Thymus (tissue), 14 donors: ENCODE measurements at places on chromosomes 1 and 21.

DNA sequence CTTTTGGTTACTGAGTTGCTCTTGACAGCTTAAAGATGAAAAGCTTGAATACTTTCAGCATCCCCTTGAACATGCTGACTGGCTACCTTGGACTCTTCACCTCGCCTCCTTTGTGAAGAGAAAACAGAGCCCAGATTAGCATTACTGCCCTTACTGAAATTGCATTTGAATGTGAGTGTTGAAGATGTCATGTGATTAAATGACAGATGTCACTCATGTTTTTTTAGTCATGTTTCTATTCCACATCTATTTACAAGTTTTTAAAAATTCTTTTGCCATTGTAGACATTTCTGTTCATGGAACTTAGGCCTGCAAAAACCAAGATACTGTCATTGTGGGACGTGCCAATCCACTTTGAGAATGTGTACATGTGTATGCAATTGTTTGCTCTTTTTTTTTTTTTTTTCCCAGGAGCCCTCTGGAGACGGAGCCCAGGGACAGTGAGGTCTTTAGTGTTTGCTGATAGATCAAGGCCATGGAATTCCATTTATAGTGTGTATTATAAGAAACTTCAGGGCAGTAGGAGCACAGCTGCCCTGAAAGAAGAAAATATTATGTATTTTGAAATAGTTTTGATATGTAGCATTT is 25.7 kb upstream of the IVNS1ABP start:
- H3K36me3 ChIP-seq, result no peaks in the 10 kb centered on the region
- DNase-seq, result no peak
- H3K4me3 ChIP-seq, result no peak overlapping the region
- H3K27ac ChIP-seq, result no peak overlapping the region

GRCh38 chr21:36141513-36141925 is 6.6 kb downstream of the CBR3 start:
- H3K4me3 ChIP-seq, result no peak overlapping the region
- H3K27me3 ChIP-seq, result peaks cover 30% of the 10 kb centered on the region
- H3K36me3 ChIP-seq, result no peaks in the 10 kb centered on the region
- no peak overlapping the region for H3K27ac ChIP-seq

DNA sequence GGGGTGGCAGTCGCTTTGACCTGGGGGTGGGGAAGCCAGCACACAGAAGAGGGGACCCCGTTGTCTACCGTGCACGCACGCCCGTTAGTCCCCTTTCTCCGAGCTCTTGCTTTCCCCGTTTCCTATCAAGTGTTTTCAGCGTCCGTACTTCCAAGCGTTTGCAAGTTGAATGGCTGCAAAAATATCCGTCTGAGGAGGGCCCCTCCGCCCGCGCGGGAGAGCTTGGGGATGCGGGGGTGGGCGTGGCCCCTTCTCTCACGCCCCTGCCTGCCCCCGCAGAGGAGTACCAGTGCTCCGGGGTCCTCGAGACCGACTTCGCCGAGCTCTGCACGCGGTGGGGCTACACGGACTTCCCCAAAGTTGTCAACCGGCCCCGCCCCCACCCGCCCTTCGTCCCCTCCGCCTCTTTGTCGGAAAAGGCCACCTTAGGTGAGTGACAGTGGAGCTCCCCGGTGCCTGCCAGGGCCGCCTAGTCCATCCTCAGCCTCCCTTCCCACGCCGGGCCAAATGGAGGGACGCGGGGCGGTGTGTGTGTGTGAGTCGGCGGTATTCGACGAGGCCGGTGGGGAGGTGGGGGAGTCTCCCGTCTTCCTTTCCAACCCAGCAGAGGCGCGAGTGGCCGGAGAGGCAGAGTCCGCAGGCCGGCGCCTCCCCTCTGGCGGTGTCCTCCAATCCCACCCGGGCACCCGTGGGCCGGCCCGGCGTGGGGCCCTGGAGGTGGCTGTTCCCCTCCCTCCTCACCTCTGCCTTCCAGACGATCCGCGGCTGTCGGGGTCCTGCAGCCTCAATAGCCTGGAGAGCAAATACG is 3.4 kb downstream of the LRRC71 start:
- no peaks in the 10 kb centered on the region for H3K36me3 ChIP-seq
- no peak for DNase-seq
- H3K27me3 ChIP-seq, result peaks cover 76% of the 10 kb centered on the region
- H3K4me1 ChIP-seq, result no peaks in the 10 kb centered on the region
- no peak overlapping the region for H3K27ac ChIP-seq
- H3K4me3 ChIP-seq, result no peak overlapping the region

DNA sequence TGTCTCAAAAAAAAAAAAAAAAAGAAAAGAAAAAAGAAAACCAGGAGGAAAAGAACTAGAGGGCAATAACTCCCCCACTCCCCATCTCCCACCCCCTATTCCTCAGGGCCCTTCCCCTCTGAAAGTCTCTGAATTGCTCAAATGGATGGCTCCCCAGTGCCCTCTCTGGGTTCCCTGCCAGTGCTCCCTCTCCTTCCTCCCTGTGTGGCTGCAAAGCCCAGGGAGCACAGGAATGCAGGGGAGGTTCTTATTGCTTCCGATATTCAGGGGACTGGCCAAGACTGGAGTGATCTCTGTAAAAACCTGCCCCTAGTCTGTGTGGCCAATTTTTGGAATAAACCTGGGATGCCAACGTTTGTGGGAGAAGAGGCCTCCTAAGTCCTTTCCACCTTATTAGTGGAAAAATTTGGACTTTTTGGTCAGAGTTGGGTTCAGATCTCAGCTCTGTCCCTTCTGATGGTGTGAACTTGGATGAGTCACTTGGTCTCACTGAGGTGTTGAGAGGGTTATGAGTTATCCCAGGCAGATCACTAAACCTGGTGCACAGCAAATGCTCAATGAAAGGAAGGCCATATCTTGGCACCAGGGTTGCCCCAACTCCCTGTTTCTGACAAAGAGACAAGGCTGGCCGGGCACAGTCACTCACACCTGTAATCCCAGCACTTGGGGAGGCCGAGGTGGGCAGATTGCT is 13.4 kb upstream of the ARHGEF10L start:
- H3K27ac ChIP-seq, result no peak overlapping the region
- H3K27me3 ChIP-seq, result no peaks in the 10 kb centered on the region
- no peaks in the 10 kb centered on the region for H3K36me3 ChIP-seq

DNA sequence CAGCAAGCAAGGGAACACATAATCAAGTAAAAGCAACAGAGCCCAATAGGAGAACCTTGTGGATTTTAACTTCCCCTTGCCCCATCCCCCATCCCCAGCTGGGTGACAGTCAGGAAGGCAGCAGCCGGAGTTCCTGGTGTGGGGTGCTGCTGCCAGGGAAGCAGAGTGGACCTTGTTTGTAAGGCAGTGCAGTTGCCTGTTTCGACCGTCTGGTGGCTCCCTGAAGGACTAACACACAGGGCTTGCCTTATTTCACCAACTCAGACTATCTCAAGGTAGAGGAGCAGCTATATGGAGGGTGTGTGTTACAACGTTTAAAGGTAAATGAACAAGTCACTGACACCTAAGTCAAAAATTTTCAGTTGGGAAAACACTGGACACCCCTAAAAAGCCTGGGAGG is 6.6 kb downstream of the KRTAP10-8 start:
- H3K27me3 ChIP-seq, result no peaks in the 10 kb centered on the region
- no peaks in the 10 kb centered on the region for H3K36me3 ChIP-seq
- H3K4me1 ChIP-seq, result no peaks in the 10 kb centered on the region
- H3K27ac ChIP-seq, result no peak overlapping the region

DNA sequence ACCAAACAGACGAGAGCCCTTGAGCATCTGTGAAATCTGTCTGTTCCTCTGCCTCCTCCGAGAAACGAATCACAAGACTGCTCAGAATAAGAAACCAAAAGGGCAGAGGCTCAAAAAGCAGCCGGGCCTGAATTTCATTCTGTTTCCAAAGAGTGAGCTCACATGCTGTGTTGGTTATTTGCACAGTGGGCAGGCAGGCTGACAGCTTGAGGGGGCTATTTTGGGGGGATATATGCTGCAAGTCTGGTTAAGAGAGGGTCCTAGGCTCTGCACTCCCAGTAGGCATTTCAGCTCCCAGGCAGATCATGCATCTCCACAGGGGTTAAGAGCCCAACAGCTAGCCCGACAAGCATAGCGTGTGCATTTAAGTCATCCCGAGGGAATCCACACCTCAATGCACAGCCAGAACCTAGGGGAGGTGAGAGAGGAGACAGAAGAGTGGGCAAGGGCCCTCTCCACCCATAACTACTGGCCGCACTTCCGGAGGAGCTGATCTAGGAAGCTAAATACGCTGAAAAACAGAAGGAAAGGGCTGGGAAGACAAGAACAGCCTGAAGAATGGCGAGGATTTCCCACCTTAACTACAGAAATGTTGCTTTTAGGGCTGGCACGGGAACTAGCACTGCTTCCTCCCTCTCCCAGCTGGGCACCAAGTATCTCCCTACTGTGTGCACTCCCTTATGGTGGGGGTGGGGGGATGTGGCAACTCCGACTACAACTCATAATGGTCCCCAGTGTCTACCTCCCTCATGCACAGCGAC is 3.7 kb downstream of the PGBD5 start:
- H3K4me1 ChIP-seq, result peaks cover 10% of the 10 kb centered on the region
- H3K27me3 ChIP-seq, result peaks cover 52% of the 10 kb centered on the region
- DNase-seq, result no peak
- no peak overlapping the region for H3K4me3 ChIP-seq

DNA sequence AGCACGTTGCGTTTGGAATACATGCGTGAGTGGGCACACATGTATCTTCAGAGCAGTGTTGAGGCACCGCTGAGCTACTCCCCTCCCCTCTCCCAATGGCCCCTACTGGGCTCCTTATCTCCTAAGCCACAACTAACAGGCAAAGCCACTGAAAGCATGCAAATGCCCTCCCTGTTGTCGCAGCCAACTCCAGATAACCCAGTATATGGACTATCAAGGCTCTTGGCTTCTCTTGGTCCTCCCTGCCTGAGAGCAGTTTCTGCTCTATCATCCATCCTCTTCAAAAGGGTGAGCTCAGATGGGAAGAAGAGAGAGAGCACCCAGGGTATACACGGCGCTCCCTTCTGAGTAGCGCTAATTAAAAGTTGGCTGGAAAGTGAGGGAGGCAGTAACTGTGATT is 58.5 kb upstream of the CNTN2 start:
- no peak for DNase-seq
- H3K27me3 ChIP-seq, result no peaks in the 10 kb centered on the region
- no peak overlapping the region for H3K4me3 ChIP-seq
- no peak overlapping the region for H3K27ac ChIP-seq

GRCh38 chr1:25848531-25848930 is 10.7 kb downstream of the AUNIP start:
- H3K4me3 ChIP-seq, result no peak overlapping the region
- no peaks in the 10 kb centered on the region for H3K4me1 ChIP-seq
- DNase-seq, result no peak
- no peak overlapping the region for H3K27ac ChIP-seq

DNA sequence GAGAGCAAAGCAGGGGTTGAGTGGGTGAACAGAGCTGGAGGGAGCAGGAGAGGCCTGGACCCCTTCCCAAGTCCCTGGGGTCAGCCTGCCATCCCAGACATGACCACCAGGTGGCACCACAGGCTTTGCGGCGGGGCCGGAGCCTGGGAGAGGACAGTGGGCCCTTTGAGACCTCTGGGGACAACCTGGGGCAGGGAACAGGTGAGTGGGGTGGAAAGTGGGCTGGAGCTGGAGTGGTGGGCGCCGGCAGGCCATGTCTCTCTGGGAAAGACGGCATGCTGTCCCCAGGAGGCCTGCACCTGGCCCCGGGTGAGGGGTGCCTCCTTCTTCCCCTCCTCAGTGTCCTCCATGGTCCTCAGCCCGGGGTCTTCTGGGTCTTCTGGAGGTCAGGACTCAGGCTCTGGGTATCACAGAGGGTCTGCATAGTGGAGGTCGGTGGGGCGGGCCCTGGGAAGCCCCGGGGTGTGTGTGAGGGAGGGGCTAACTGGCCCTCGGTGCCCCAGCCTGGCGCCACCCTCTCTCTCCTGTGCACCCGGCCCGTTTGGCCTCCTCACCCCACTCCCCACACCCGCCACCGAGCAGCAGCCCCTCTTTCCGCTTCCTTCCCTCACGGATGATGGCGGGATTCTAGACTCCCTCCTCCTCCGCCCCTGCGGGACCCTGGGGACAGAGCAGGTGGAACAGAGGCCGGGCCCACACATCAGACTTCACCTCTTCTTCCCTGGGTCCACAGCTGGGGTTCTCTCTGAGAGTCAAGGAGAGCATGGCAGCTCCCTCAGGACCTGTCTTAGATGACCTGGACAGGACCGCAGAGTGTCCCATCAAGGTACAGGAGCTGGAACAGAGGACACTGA is 28.5 kb upstream of the PKP1 start:
- peaks cover 2% of the 10 kb centered on the region for H3K4me1 ChIP-seq
- H3K27me3 ChIP-seq, result peaks cover 6% of the 10 kb centered on the region

DNA sequence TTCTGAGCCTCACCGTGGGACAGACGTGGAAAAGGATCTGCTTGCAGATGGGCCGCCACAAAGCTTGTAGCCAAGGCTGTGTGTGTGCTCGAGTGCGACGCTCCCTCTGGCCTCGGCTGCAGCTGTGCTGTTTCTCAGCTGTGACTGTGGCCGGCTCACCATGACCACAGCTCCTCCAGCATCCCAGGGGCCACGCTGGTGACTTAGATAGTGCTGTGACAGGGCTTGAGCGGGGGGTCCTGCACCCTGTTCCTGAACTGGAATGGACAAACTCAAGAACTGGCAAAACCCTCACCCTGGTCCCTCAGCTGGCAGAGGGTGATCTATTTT is 17.4 kb upstream of the ACTRT2 start:
- H3K4me1 ChIP-seq, result no peaks in the 10 kb centered on the region
- H3K27ac ChIP-seq, result no peak overlapping the region
- no peak for DNase-seq
- no peaks in the 10 kb centered on the region for H3K36me3 ChIP-seq
- H3K4me3 ChIP-seq, result no peak overlapping the region
- H3K27me3 ChIP-seq, result no peaks in the 10 kb centered on the region

DNA sequence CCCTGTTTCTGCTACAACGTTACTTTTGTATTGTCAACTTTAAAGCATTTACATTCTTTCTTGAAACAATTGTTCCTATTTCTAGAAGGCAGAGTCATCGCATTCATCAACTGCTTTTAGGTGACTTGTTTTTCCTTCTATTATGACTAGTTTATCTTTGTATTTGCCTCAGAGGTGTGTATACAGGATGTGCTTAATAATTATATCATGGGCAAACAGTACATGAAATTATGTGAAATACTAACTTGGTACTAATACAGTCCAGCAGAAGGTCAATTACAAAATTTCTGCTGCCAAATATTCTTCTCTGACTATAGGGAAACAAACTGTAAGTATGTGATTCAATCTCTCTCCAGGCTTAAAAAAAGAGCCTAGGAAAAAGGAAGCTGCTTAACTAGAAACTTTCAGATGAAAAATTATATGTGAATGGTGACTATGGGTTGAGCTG is 101.6 kb downstream of the C4BPA start:
- H3K36me3 ChIP-seq, result no peaks in the 10 kb centered on the region
- H3K27me3 ChIP-seq, result no peaks in the 10 kb centered on the region
- H3K4me1 ChIP-seq, result no peaks in the 10 kb centered on the region

- no peaks in the 10 kb centered on the region for H3K36me3 ChIP-seq
- no peak for DNase-seq
- no peak overlapping the region for H3K4me3 ChIP-seq
- no peaks in the 10 kb centered on the region for H3K27me3 ChIP-seq
- H3K27ac ChIP-seq, result no peak overlapping the region
These were observed 307.0 kb upstream of the SGIP1 start for GRCh38 chr1:66226985-66227384.

DNA sequence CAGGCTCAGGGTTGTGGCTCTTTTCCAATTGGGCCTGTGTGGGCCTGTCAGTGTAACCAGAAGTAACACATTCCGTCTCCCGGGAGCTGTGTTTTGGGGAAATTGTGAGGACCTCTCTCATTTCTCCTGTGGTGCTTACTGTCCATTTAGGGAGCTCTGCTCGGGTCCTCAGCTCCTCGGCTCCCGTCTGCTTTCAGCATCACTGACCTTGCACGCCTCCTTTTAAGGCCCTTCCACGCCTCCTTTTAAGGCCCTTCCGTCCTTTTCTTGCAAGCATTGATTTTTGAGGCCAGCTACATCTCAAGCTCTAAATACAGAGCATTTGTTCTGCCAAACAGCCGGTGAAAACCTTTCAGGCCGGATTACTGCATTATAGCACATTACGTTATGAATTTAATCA is 9.7 kb downstream of the CA6 start:
- DNase-seq, result no peak
- no peaks in the 10 kb centered on the region for H3K4me1 ChIP-seq
- no peak overlapping the region for H3K27ac ChIP-seq
- no peaks in the 10 kb centered on the region for H3K36me3 ChIP-seq
- H3K4me3 ChIP-seq, result no peak overlapping the region
